ENCODE measurements at places on chromosomes 11 and 22.

GRCh38 chr11:64862987-64863390, 15.4 kb downstream of the EHD1 start:
- no peak for ATAC-seq

- no peak for ATAC-seq
Observed at GRCh38 chr11:65843811-65844210, 10.0 kb downstream of the SNX32 start.

DNA sequence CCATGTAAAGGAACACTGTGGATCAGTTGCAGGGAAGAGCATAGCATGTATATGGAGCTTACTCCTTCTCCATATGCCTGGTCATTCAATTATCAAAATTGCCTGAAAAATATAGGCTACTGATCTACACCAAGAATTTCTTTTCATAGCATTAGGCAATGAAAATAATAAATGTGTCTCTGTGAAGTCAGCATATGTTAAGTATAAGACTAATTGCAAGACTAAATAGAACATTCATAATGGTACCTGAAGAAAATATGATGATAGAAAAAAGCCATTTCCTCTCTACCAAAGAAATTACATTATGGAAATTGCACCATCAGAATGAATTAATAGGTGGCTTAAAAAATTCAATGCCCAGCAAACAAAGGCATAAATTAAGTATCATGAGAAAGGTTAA, 584.7 kb downstream of the NELL1 start:
- ATAC-seq, result no peak

GRCh38 chr11:116603728-116604323, 169.0 kb downstream of the BUD13 start:
- ATAC-seq, result no peak

Measured in stimulated activated memory B cell treated with anti-CD40 and anti-IgM and Interleukin-4, amounts not matched to agents 10 μg/mL and 1 μg/mL and 100 μg/mL, for 72 hours (primary cell).